ENCODE measurements at places on chromosomes 3 and 15.

DNA sequence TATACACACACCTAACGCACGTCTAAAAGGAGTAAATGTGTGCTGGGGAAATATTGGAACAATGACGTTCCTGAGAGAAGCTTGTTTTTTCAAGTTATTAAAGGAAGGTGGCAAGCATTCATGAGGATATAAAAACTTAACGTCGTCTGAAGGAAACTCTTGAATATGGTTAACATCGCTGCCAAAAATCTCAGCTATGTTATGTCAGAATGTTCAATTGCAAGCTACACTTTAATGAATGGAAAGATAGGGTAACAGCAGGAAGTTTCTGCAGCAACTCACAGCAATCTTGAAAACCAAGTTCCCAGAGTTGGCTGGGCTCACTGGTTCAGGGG is 54.3 kb upstream of the MEF2A start:
- peak; percentile 37 for DNase-seq

DNA sequence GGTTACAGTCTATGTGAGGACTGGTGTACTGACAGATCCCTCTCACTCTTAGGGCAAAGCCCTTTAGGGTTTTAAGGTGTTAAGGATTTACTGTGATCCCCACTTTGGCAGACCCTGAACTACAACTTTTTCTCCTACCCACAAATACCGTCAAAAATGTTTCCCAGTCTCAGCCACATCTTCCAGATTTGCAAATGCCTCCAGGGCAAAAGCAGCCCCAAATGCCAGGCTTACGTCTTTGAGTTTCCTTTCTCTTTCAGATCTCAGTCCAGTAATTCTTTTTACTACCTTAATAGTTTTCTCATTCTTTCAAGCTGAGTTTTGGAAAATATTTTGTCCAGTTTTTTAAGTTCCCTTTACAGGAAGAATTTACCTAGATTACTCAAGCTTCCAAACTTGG is 13.4 kb upstream of the ITGA11 start:
- no peak for DNase-seq

- no peak for DNase-seq
Observed at GRCh38 chr3:169948559-169949448, 17.8 kb upstream of the SEC62 start.

- DNase-seq: no peak
Observed at GRCh38 chr3:197951392-197951990, 1.5 kb downstream of the RPL35A start.

GRCh38 chr3:21909096-21909495 is 158.1 kb upstream of the ZNF385D start:
- DNase-seq: no peak

GRCh38 chr15:32642667-32643435 is 1.3 kb downstream of the SCG5 start:
- no peak for DNase-seq

DNA sequence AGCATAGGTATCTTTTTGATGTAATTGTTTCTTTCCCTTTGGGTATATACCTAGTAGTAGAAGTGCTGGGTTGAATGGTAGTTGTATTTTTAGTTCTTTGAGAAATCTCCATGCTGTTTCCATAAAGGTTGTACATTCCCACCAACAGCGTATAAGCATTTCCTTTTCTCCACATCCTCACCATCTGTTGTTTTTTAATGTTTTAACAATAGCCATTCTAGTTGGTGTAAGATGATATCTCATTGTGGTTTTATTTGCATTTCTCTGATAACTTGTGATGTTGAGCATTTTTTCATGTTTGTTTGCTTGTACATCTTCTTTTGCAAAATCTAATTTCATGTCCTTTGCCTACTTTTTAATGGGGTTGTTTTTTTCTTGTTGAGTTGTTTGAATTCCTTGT is 80.0 kb upstream of the TMC3 start:
- DNase-seq: no peak

DNA sequence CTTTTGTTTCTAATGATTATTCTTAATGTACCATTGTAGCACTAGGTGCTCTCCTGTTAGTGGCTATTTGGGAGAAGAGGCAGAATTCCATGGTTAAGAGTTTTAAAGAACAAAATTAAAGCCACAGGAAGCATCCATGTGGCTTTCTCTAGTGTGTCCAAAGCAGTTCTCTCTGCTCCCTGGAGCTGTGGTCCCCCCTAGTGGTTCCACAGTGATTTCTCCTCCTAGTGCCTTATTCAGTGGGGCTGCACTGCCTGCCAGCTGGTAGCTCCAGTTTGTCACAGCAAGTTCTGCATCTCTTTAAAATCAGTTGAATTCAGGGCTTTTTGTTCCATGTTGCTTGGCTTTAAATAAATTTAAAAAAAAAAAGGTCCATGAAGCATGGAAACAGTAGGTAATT is 39.6 kb upstream of the FAM98B start:
- DNase-seq: peak; percentile 56

DNA sequence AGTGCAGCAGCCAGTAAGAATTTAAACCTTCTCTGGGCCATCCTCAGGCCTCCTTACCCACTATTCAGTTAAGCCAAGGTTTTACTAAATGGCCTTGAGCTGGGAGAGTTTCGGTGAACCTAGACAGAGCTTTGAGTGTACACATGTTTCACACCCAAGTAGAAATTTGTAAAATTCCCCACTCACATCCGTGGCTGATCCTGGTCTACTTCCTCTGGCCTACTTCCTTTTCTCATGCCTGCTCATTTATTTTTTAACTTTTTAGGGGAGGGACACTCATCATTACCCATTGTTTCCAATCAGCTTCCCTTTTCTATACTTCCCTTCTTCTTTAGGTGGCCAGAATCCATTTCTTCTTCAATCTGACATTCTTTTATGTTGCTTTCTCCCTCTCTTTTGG is 7.6 kb downstream of the CX3CR1 start:
- DNase-seq: no peak

GRCh38 chr3:189184566-189184965 is 12.8 kb downstream of the TPRG1 start:
- DNase-seq: no peak

Measured in fibroblast of the conjunctiva (primary cell).